ENCODE measurements at places on chromosomes 6 and 20. TPM values are rescaled to one million over a fixed set of nuclear protein-coding genes. Genes with fewer than 3 reads are reported as not detected.

DNA sequence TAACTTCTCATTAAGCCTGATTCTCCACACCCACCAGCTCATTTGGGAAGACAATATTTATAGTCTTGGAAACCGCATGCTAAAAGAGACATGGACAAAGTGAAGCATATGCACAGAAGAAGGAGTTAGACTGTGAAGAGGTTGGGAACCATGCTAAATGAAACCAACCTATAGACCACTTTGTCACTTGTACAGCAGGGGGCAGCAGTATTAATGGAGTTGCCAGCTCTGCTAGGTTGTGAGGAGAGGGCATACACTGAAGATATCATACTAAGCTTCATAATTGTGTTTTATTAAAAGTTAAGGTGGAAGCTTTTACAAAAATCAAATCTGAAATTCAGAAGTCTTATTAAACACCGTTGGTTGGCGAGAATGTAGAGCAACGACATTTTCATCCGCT, 38.3 kb upstream of the HMGCLL1 start:
- peak; percentile 3 for DNase-seq

DNA sequence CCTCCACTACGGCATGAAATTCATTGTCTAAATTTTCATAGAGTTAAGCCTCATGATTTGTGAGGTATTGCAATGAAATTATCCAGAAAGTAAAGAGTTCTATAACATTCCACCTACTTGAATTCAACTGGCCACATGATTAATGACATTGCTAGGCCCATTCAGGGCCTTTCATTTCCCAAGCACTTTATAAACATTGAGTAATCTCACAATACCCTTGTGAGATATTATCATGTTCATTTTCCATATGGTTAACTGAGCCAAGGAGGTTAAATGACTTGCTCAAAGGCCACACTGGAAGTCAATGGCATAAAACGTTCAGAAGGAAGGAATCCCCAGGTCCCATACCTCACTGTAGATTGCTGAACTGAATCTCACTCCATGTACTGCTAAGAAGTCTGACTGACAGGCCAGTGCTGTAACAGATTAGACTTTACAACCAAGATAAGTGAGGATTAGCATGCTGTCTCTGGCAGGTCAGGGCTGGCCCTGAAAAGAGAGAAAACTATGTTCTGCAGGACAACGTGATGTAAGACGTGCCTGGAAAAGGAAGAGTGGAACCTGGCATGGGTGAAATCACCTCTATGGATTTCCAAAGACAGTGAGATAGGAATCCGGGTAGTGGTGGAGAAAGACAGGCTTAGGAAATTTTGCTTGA, 75.9 kb upstream of the SPACA1 start:
- no peak for DNase-seq

GRCh38 chr6:47098570-47098993, 56.5 kb upstream of the ADGRF1 start:
- DNase-seq, result no peak

GRCh38 chr6:118122801-118123200, 215.7 kb downstream of the SLC35F1 start:
- DNase-seq, result no peak

GRCh38 chr6:170369403-170369802, 62.8 kb downstream of the FAM120B start:
- DNase-seq, result no peak

- DNase-seq, result no peak
These were observed 115.9 kb downstream of the LY86 start for GRCh38 chr6:6704103-6705060.

GRCh38 chr6:67698534-67698933, 936.5 kb upstream of the ADGRB3 start:
- no peak for DNase-seq

DNA sequence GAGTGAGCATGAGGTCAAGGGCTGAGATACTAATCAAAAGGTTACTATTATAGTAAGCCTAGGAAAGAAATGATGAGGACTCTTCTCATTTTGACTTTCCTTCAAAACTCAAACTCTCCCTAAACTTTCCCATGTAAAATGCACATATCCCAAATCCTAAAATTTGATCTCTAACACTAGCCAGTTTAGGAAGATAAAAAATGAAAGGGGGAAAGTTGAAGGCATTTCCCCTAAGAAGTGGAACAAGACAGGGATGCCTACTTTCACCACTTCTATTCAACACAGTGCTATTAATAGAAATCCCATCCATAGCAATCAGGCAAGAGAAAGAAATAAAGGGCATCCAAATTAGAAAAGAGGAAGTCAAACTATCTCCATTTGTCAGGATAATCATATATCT, 2.9 kb upstream of the CALHM5 start:
- DNase-seq, result no peak

DNA sequence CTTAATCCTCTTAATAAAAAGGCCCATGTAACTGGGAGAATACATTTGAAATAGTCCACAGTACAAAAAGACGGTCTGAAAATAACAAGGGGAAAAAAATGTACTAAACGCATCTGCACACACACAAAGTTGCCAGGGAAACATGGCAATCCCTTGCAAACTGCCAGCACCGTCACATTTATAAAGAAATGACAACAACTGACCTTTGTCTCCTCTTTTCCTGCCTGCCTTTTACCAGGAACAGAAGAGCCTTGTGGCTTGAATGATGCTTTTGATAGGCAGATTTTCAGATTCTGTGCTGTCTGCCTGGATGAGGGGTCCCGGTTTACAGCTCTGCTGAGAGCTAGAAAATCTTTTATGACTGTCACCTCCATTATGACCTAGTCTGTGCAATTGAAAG, 308.6 kb upstream of the ZFP64 start:
- no peak for DNase-seq

DNA sequence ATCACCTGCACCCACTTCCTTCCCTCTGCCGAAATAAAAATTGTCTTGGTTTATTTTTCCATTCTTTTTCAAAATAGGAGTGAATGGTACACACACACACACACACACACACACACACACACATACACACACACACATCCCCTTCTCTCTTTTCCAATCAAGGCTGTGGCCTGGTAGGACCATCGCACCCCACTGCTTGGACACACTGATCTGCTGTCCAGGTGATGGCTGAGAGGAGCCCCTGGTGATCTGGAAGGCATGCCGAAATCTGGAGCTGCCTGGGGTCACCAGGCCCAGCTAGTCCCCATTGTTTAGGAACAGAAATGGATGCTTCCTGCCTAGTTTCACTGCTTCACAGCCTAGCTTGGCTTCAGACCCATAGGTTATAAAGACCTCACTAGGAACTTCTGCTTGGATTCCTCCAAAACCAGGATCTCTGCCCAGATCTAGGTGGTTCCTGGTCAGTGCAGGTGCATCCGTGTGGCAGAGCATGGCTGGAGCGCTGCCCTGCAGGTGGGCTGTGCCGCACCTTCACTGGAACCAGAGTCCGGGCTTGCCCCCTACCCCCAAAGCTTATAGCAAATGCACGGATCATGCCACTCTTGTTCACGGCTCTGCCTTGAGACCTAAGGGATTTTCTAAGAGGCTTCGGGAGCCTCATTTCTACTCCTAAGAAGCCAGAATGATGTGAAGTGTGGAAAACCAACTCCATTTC, 42.9 kb upstream of the DACT2 start:
- no peak for DNase-seq

DNA sequence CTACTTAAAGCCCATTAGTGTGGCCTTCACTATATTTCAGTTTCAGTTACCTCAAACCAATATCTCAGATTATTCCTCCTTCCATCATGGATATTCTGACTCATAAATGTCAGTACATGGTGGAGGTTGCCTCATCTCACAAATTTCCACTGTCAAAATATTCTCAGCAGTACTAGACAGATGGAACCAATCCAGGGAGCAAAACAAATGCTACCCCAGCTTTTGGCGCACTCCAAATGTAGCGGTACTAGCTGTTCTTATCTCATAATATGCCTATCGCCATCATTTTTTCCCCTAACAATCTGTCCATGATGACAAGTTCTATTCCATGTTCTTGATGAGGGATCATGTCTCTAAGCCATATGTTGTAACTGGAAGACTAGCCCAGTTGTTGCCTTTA, 1026.1 kb downstream of the KIF16B start:
- no peak for DNase-seq

GRCh38 chr6:149948011-149948410, 6.2 kb downstream of the ULBP2 start:
- no peak for DNase-seq

DNA sequence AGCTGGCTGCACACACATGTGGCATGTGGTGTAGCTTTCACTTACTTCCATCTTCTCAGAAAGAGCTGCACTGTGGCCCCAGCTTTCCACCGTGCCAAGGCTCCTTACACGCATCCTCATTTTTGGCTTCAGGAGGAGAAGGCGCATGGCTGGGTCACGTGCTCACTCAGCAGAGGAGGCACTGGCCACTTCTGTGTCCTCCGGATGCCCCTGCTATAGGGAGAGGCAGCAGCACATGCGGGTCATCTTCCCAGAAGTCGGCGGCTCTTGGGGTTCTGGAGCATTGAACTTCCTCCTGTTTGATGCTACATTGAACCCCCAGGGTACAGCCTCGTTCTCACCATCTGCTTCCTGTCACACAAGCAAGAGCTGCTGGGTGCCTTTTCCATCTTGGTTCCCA, 111.3 kb downstream of the FAM120B start:
- no peak for DNase-seq

DNA sequence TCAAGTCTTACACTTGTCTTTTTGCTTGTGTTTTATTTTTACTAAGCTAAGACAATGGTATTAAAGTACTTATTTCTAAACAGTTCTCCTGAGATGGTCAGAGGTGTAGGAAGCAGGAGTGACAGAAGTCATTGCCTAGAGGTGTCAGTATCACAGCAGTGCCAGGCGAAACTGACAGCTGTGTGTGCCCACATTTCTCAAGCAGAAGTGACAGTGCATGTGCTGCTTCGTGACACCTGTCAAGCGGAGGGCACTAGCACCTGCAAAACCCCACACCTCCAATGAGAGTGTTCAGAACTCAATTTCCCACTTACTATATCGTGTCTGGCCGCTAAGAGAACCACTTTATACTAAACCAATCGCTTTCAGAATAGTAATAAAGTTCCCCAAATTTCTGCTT, 82.8 kb downstream of the SLC23A2 start:
- no peak for DNase-seq

DNA sequence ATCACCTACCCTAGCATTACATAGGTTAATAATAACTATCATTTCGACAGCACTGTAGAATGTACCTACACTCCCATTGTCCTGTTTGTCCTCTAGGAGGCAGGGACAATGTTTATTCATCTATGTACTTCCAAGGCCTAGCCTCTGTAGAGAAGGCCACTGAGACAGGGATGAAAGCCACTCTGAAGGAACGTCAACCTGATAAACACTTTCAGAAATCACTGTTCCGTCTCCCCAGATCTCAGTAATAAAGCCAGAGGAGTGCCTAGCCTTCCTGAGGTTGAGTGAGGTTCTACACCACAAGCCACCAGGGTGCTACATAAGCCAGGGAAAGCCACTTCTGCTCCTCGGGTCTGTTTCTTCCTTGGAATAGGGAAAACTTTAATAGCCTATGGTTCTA, 44.8 kb downstream of the POPDC3 start:
- no peak for DNase-seq

DNA sequence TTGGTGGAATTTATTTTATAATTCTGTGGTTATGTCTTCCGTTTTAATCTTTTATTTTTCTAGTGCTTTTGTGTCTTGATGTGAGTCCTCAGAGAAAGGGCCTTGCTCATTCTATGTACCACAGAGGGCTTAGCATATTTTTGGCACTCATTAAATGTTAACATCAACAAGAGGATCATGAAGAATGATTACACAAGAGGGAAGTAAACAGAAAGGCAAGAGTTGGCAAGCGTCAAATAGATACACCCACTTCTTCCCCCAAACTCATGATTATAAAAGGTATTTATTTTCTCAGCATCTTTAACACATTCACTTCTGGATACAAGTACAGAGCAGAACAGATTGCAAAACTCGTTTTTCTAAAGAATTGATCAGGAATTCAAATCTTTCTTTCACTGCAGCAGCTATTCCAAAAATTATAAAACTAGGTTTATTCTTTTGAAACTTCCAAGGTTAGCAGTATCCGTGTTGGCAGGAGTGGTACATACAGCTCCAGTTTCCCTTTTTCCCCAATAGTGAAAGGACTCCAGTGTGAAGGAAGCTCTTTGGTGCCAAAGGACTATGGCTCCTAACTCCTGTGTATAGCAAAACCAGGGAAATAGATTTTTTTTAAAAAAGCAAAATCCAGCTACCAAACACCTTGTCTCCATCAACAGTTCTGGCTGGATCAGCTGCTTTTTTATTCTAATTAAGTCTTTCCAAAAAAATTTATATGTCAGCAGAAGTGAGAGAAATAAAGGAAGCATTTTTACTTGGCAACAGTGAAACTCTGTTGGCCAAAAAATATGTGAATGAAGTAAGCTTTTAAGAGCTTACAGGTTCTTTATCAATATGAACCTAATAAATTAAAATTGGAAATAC, 221.9 kb downstream of the ADGRG6 start:
- DNase-seq, result no peak

DNA sequence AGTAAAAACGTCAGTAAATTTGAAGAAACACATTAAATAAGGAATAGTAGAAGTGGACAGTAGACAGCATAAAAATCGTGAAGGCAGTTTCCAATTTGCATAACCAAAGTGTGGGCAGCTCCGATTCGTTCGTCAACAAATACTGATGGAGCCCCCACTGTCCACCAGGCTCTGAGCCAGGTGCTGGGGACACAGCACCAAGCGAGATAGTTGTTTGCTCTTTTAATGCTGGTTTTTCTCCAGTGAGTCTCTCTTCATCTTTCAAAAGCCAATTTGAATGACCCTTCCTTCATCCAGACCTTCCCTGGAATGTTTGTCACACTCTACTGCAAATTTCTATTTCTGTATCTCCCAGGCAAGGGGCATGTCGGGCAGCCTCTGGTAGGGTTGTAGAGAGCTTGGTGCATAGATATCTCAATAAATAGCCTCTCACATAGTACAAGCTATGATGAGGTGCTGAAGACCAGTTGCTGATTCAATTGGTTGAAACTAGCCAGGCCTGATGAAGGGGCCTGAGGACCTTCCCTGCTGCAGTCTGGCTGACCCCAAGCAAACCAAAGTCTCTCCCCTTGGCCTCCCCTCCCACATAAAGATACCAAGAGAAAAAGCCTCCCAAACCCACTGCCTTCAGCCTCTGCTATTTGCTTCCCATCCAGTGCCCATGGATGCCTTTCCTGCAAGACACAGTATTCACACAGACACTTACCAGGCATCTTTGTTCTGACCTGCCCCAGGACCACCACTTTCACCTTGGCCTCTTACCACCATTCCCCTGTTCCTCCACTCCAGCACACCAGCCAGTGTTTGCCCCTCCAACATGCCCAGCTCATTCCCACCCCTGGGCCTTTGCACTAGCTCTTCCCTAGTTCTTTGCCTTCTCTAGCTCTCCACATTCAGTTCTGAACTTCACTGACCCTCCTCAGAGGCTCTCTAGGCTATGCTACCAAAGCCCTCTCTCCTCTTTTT, 125.2 kb downstream of the CEBPB start:
- DNase-seq, result no peak

The PRICKLE4 gene
- not detected for total RNA-seq

The TEAD3 gene
- total RNA-seq, result 35.1 TPM

The MTCH1 gene
- total RNA-seq, result 262 TPM

The TAAR1 gene
- total RNA-seq, result not detected

The HRH3 gene
- total RNA-seq, result not detected

All from HFFc6 (cell line).